Stimulated activated CD8-positive, alpha-beta memory T cell treated with anti-CD3 and anti-CD28 coated beads, Interleukin-4, amount 100 ng/mL, for 4 hours (primary cell): ENCODE measurements at places on chromosomes 2 and 18.

GRCh38 chr2:98465456-98466226 lies 21.0 kb downstream of the INPP4A start:
- DNase-seq: no peak

DNA sequence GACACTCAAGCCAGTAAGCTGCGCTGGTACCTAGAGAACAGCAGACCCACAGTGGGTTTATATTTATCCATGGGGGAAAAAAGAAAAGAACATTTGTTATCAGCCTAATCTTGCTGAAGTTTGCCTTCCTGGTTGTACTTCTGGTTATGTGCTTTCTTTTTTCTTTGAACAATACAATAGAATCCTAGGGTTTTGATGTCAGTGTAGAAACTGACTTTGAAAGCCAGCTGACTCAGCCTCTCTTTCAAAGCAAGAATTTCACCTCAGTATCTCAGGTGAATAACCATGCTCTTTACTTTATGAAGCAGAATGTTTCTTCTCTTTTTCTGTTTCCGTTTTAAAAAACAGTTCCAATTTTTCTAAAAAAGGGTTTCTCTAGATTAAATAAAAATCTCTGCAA lies 78.4 kb downstream of the CD8B2 start:
- DNase-seq: no peak

DNA sequence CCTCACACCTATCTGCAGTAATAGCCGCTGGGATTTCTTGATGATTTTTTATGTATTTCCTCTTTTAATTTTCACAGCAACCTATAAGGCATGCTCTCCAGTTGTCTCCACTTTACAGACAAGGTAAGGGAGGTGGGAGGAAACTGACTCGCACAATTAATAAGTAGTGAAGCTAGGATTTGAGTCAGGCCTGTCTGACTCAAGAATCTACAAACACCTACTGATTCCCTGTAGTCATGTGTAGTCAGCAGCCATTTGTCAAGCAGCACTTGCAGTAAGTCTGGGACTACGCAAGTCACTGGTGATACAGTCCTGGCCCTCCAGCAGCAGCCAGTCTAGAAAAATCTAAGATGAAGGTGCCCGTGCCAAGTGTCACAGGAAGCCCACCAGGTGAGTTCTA lies 193.6 kb upstream of the PKDCC start:
- no peak for DNase-seq

DNA sequence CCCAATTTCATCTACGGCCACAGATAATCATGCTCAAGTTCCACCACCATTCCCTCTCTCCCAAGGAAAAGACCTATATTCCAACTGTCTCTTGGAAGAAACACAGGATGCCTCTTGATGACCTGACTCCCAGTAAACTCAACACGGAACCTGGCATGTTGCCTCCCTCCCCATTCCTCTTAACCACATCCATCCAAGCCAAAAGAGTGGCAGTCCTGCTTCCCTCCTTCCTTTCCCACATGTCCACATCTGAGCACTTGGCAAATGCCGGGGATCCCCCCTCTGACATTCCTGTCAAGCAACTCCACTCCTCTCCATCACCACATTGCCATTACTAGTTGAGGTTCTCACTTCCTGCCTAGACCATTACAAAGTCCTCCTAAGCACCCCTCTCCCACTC lies 49.4 kb downstream of the PID1 start:
- DNase-seq: no peak

- no peak for DNase-seq
These were observed 259.1 kb downstream of the XIRP2 start for GRCh38 chr2:167147271-167147941.

DNA sequence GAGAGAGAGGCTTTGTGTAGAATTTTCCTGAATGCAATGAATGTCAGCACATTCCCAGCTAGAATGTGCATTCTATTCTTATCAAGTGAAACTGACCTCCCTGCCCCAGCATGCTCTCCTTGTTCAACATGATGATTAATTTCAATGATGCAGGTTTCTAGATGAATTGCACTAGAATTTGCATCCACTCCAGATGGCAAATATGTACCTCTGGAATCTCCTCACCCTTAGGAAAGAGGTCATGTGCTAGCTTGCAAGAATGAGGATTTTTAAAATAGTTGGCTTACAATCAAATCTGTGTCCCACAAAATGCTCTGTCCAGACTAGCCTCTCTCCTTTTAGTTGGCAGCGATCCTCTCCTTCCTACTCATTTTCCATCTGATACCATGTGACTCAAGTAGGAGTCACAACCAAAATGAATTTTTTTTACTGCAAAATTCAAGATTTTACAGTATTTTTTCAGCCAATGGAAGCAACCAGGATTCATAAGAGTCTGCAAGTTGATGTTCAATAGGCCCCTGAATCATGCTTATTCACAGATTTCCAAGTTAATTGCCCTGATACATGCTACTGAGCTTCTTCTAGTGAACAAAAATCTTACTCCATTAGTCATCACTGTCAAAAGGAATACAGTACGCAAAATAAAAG lies 21.0 kb upstream of the STAT4 start:
- no peak for DNase-seq

DNA sequence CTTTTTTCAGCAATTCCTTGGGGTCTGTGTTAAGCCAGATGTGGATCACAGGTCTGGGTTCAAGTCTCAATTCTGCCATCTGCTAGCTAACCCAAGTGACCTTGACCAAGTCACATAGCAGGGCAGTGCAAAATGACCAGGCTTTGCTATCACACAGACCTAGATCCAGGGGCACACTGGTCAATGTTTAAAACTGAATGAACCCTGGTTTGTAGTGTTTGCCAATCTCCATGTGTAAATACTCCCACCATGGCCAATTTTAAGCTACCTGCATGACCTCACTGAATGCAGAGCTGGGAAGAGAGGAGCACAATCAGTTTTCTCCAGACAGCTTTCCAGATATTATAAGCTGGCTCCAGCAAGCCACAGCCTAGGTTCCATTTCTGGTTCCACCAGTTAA lies 142.9 kb downstream of the CHST9 start:
- DNase-seq: no peak

DNA sequence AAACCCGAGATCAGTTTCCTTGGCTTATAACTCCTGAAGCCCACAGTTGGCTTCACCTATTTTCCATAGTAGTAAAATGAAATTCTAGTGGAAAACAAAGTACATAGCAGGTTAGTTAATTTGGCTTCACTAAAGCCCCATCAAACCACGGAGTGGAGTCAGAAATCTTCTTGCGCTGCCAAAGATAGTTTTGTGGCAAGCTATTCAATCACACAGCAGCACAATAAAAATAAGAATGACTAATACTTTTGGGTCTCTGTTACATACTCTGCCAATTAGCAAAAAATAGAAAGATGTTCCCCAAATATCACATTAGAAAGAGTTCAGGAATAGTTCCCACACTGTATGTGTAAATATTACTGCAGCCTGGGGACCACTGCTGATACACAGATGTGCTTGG lies 175.2 kb upstream of the NOL4 start:
- DNase-seq: no peak

DNA sequence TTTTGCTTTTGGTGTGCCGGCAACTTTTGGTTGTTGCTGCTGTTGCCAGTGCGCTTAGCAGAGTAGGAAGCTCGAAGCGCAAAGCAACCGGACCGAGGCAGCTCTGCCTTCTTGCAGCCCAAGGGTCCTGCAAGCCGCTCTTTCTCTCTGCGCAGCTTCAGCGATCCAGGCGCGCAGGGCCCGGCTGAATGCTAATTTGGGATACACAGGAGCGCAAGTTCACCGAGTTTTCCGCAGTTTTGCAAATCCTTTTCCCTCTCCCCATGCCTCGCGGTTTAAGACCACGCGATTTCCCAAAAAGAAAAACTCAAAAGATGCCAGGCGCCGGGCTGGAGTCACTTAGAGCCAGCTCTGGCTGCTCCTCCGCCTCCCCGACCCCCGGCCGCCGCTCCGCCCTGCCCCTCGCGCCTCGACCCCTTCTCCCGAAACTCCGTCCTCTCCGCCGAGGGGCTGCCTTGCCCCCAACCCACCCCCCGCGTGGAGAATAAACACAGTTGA lies 13.5 kb upstream of the SIX3 start:
- DNase-seq: no peak

GRCh38 chr18:48866028-48866733 lies 84.6 kb downstream of the SMAD7 start:
- DNase-seq: no peak

DNA sequence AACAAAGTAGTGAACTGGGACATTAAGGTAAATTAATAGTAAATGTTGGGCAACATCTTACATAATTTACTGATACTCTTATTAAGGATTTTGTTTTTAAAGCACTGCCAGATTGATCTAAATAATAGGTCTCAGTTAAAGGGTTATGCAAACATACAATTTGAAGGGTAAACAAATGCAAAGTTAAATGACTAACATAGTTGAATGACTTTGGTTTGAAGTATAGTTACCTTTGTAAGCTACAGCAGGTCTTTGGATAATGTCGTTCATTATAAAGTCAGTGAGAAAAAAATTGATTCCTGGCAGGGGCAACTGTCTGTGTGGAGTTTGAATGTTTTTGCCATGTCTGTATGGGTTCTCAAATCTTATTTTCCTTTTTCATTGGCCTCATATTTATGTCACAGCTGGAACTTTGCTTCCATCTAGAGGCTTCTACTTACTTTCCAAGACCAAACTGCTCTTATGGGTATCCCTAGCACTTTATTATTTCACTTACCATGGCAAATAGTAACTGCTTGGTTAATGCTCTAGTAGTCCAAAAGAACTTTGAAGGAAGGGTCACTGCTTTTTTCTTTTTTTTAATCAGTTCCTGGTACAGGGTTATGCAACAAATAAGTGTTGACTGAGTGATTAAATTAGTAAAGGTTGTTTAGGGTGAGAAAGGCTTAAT lies 107.8 kb downstream of the NBEAL1 start:
- DNase-seq: no peak

- no peak for DNase-seq
These were observed 228.6 kb upstream of the CHST9 start for GRCh38 chr18:27413495-27414401.

GRCh38 chr2:8819194-8819593 lies 18.2 kb downstream of the KIDINS220 start:
- no peak for DNase-seq

- no peak for DNase-seq
These were observed 6.6 kb downstream of the BCL2L11 start for GRCh38 chr2:111127351-111127750.

DNA sequence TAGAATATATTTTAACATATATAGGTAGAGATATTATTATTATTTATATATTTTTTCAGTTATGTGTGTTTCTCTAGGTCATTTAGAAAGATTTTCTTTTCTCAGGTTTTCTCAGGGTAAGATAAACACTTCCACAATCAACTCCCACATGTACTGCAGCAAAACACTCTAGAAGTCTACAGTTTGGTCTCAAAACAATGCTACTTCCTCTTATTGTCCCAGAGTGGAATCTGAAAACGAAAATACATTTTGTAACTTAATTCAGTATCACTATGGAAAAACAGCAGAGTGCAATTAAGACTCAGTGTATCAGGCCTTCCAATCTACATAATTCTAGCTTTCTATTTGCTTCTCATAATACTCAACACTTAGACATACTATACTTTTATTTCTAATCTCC lies 190.1 kb upstream of the SLC35G4 start:
- DNase-seq: no peak

DNA sequence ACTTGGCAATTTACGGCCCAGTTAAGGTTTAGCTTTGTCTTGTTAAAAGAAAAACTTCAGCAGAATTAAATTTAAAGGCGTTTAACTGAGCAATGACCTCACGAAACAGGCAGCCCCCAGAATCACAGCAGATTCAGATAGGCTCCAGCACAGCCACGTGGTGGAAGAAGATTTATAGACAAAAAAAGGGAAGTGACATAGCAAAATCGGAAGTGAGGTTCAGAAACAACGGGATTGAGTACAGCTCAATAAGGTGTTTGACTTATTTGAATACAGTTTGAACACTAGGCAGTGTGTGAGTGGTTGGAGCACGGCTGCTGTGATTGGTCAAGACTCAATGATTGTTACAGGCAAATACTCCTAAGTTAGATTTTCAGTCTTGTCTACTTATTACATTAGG lies 79.8 kb downstream of the MOGAT1 start:
- DNase-seq: no peak

DNA sequence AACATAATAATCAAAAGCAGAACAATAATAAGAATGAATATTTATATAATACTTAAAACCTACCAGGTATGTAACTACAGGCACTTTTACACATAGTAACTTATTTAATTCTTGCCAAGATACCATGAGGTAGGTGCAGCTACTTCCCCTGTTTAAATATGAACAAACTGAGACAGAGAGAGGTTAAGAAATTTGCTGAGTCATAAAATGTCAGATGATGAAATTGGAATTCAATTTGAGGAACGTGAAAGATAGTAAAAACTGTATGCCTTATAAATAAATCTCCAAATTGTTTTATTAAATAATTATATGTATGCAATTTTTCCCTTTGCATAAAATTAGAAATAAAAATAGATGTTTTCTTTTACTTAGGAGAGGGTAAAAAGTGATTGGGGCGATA lies 1103.3 kb upstream of the NRXN1 start:
- no peak for DNase-seq

DNA sequence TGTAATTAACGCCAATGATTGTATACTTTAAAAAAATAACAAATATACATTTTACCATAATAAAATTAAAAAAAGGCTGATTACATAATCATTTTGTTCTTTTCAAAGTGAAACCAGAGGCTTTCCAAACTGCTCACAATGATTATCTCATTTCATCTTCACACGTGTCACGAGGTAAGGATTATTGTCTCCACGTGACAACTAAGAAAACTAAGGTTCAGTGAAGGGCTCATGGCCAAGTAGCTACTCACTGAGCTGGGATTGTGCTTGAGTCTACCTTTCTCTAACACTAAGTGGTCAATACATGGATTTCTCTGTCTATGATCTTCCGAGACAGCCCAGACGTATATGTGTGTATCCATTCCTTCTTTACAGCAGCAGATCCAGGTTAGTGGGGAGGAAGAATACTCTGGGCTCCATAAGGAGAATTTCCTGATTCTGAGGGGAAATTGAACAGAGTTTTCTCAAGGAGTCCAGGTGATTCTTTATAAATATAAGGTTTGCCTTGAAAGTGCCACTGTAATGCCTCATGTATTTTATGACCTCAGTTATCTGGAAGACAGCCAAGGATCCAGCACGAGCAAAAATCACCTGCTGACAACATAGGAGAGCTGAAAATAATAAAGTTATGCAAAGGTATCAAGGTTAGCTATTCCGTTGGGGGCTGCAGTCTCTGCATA lies 25.6 kb upstream of the ACSL3 start:
- no peak for DNase-seq

DNA sequence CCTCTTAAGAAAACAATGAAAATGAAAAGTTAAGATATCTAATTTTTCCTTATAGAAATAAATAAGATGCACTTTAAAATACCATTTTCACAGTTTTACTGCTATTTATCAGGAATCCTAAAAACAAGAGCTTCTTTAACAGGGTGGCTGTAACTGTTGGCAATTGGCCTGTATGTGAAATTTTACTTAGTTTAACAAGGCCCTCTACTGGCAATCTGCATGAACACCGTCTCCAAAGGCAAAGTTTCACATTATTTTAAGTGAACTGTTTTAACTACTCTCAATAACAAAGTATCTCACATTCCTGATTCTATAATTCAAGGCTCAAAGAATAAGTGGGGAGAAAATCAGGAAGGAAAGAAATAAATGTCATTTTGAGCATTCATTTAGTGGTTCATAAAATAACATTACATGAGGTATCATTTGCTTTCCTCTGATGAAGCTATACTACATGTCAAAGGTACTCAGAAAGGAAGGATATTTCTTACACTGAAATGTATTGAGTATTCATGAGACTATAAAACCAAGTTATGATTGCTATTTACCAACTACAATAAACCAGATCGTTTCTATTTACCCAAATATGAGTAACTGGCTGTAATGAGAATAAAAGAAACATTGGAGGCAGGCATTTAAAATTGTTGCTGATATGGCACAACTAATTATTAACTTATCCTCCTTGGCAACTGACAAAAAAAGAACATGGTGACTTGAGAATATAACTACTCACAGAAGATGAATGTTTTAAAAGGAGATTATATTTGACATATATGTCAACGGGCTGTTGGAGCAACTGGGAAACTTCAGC lies 7.0 kb downstream of the NCKAP5 start:
- DNase-seq: no peak
